ENCODE measurements at places on chromosomes 2 and 18.

GRCh38 chr2:128485761-128486639, 167.3 kb upstream of the HS6ST1 start:
- DNase-seq = no peak

DNA sequence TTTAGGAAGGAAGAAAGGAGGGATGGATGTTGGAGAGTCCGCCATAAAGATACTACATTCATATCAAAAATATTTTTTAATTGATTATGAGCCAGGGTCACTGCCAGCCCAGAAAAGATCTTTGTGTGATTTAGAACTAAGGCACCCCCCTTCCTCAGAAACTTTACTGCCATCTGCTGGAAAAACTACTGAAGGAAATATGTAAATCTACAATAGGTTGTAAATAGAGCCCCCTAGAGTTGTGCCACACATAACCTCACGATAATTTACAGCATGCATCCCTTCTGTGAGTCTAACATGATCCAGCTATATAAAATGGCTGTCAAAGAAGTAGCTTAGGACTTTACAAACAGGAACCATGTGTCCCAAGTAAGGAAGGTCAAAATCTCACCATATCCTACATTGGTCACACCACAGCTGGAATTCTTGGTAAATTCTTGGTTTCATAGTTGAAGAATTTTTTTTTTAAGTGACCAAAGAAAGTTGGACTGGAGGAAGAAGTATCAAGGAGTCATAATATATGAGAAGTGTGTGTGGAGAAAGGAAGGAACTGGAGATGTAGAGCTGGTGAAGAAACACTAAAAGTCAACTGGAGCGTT, 152.5 kb downstream of the CYP26B1 start:
- no peak for DNase-seq

- no peak for DNase-seq
Measured at GRCh38 chr2:2587354-2587753, 256.3 kb upstream of the MYT1L start.

DNA sequence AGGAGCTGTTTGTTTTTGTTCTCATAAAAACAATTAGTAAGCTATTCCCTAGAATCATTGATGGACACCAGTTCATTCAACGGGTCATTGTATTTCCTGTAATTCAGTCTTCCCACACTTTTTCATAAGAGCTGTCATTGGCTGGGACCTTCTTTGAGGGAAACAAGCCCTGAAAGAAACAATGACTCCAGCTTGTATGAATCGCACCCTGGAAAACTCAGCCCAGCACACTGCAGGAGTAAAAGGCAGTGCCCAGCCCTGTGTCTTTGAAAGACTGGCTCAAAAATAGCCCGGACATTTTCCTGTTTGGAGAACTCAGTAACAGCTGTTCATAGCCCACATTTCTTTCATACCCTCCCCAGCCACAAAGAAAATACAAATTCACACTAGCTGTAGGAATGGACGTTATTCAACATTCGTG, 81.5 kb downstream of the NCKAP5 start:
- DNase-seq = no peak

DNA sequence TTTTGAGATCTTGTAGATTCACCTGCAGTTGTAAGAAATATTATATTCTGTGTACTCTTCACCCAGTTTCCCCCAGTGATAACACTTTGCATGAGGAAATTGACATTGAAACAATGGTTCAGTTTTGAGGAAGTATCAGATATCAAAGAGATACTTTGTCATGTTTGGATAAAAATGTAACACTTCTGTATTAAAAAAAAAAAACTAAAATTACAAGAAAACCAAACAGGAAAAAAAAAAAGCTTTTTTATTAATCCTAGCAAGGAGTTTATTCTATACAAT, 204.0 kb downstream of the ARL4C start:
- no peak for DNase-seq

GRCh38 chr18:50163505-50163904, 31.4 kb downstream of the MYO5B start:
- DNase-seq = no peak

- no peak for DNase-seq
Measured at GRCh38 chr18:42187611-42188380, 232.8 kb downstream of the PIK3C3 start.

DNA sequence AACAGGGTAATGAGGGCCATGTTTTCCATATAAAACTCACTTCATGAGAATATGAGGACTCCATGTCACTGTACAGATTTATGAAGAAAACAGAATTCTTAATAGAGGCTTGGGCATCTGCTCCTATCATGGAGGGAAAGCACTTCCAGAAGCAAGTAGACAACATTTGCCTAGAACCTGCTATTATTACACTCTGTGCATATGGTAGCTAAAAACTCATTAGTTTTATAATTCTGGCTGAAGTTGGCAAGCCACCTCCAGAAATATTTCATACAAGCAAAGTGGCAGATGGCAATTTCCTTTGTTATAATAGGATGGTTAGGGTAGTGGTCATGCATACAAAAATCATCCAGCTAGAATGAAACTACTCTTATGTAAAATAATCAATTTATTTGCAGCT, 65.8 kb upstream of the TLK1 start:
- DNase-seq = no peak

DNA sequence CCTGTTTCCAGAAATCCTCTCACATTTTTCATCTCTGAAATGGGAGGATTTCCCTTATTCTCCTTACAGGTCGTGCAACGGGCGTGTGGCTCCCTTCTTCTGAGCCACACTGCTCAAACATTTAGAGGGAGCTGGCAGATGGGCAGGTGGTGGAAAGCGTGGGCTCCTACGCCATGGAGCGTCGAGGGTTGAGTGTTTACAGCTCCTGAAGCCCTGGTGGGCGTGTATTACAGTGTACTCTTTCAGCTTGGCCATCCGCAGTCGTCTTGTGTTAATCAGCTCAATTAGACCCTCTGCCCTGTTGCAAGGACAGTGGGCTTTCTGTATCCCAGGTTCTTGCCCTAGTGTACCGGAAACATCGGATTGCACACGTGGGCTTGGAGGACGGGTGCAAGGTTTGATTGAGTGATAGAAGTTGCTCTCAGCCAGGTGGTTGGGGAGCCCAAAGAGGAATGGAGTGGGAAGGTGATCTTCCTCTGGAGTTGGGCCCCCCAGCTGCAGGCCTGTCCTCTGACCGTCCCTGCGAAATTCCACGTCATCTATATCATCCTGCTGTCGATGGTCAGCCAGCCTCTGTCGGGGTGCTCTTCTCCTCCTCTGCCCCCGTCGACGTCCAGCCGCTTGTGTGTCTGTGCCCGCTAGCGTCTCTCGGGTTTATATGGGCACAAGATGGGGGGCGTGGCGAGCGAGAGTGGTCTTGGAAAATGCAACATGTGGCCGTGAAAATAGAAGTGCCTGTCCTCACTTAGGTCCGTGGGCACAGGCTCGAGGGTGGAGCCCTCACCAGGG, 120.3 kb upstream of the DSEL start:
- no peak for DNase-seq

DNA sequence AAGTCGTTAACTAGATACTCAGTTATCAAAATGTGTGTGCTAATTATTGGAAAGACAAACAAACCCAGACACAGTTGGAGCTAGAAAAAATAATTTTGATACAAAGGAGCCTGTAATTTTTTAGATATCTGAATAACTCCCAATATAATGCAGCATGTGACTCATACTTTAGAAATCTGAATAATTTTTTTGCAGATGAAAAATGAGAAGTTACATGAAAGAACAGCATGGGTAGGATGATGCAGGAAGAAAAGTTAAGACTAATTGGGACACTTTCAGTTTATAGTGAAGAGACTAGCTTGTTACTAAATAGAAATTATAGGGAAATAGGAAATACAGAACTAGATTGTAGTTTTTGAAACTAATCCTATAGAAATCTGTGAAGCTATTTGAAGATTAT, 945.8 kb downstream of the CBLN2 start:
- no peak for DNase-seq

- DNase-seq = no peak
Measured at GRCh38 chr18:53551868-53552426, 672.5 kb downstream of the MBD2 start.

GRCh38 chr2:220076734-220077133, 449.3 kb downstream of the SLC4A3 start:
- no peak for DNase-seq

- DNase-seq = no peak
Measured at GRCh38 chr2:75140288-75140687, 59.0 kb downstream of the TACR1 start.

DNA sequence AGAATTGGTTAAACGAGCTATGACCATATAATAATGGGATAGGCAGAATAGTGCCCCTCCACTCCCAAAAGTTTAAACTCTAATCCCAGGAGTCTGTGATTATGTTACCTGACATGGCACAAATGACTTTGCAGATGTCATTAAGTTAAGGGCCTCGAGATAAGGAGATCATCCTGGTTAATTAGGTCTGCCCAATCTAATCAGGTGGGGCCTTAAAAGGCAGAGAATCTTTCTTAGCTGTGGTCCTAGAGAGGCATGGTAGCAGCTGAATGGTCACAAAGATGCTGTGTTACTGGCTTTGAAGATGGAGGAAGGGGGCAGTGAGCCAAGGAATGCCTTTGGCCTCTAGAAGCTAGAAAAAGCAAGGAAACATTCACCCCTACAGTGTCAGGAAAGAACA, 31.1 kb downstream of the TACR1 start:
- no peak for DNase-seq

DNA sequence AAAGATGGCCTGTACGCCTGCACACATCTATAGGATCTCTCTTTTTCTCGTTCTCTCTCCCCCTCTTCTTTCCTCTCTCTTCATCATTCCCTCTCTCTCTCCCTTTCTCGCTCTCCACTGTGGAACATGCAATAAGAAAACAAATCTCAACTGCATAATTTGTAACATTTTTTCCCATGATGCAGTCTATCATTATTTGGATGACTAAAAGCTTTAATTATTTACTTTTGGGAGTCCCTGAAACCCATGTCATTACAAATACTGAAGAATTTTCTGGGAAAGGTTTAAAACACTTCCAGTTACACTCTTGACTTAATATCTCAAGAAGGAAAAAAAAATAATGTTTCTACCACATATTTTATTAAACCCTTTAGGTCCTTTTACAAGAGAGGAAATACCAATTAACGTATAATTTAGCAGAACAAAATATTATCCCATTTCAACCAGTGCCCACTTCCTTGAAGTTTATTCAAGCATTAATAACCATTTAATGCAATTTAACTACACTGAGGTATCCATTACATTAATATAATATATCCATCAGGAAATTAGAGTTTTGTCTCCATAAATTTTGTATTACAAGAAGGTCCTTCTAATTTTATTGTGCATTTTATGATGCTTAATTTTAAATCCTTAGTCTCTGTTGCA, 1615.2 kb upstream of the ACVR2A start:
- DNase-seq = no peak

DNA sequence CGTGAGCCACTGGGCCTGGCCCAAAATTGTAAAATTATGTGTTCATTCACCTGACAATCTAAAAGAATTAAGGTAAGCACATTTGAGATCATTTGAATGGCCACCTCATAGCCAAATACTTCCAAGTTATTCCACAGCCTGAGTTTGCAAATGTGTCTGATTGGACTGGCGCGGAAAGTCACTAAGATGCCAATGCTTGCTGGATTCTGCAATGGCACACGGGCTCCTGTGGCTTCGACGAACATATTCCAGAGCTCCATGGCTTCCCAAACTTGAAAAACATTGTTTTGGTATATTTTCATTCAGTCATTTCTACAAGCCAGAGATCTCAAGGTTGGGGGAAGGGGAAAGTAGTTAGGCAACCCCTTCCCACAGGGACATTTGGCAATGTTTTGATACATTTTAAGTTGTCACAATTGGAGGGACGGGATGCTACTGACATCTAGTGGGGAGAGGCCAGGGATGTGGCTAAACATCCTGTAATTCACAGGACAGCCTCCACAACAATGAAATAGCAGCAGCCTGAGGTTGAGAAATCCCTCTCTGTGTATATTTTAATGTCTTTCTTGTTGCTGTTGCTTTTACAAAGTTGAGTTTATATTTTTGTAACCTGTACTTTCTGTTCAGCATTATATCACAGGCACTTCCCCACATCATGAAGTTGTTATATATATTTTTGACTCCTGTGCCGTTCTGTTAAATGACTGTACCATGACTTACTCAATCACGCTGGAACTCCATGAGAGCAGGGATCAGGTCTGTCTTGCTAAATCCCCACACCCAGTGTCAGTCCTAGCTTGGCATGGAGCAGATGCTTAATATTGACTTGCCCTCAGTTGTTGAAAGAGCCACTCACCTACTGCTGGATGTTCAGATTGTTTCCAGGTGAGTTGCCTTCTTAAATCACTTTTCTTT, 56.9 kb downstream of the COL4A4 start:
- no peak for DNase-seq

DNA sequence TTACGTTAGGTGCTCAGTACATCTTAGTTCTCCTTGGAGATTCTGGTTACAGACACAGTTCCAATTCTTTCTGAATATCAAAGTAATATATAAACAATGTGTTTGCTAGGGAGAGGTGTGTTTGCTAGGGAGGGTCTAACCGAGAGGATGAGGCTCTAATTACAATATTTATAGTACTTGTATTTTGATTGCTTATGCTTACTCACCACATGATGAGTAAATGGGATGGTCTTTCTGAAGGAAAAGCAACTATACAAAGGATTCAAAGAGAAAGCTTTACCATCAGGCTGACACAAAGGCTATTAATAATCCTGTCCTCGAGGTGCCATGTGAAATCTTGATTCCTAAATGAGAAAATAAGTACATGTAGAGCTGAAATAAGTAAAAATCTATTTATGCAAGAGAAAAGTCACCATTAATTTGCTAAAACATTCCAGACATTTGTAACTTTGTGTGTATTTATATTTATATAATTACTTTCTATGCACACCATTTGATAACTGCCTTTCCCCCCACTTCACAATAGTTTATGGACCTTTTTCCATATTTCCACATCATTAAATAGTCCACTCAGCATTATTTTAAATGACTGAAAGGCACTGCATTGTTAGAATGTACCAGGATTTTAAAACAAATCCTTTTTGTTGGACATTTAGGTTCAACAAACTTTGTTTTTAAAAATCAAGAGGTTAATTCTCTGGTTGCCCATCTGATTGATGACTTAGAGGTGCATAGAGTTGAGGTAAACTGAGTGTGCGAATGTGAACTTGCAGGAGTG, 94.5 kb upstream of the FN1 start:
- no peak for DNase-seq

GRCh38 chr2:232352511-232353091, 25.9 kb upstream of the ALPP start:
- DNase-seq = no peak

- no peak for DNase-seq
Measured at GRCh38 chr2:220227266-220227920, 600.0 kb downstream of the SLC4A3 start.

DNA sequence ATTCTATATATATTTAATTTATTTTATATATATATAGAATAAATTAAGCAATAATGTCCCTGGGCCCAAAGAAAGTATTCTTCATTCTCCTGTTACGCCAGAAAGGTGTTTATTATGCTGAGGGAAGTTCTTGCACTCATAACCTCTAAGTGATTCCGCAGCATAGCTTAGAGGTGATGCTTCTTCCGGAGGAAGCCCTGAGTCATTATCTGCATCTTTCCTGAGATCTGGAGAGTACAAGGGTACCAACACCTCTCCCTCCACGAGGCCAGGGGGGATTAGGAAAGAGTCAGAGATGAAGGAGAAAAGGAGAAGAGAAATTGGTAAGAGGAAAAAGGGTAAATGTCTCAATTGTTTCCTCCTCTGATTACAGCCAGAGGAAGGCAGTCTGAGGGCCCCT, 43.1 kb upstream of the RTN4 start:
- no peak for DNase-seq

Measured in NCI-H2081 treated with DMSO at 0.1 percent for 48 hours (cell line).